ENCODE measurements at places on chromosomes 1 and 21. TPM values are rescaled to one million over a fixed set of nuclear protein-coding genes. Genes with fewer than 3 reads are reported as not detected.
A peak's percentile ranks its signal among the peaks of the same experiment; 100 is the strongest.

GRCh38 chr21:42460391-42461184 lies 35.4 kb downstream of the RSPH1 start:
- no peak overlapping the region for H3K4me3 ChIP-seq
- no peaks in the 10 kb centered on the region for H3K36me3 ChIP-seq
- DNase-seq: peak; percentile 88
- peaks cover 12% of the 10 kb centered on the region for H3K4me1 ChIP-seq
- H3K27ac ChIP-seq: no peak overlapping the region

MEX3A gene
- 22.3 TPM for total RNA-seq

DNA sequence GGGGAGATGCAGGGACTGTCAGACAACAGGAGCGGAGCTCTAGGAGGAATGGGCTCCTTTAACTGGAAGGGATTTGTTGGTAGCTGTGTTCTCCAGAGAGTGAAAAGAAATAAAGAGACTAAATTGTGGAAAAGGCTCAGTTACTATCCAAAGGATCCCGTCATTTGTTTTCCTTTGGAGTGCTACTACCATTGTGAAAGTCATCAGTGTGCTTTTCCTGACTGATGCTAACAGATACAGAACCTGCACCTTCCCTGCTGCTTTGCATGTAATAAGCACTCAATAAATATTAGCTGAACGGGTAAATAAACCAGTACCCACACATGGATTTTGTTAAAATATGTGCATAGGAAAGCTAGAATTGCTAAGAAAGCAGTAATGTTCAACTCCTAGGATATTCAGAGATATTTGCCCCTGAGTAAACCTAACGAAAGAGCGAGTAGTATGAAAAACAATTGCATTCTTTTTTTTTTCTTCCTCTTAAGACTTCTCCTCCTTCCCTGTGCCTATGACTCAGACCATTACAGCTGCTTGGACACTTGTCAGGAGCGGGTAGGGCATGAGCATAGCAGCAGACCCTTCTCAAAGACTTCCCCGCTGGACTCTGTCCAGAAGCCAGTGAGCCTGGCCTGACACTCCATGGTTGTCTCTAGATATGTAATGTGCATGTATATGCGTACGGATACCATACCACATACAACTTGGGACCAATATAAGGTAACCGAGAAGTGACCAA lies 41.7 kb downstream of the PTGFRN start:
- H3K36me3 ChIP-seq: peaks cover 26% of the 10 kb centered on the region
- no peaks in the 10 kb centered on the region for H3K27me3 ChIP-seq
- no peak overlapping the region for H3K4me3 ChIP-seq
- peaks cover 10% of the 10 kb centered on the region for H3K4me1 ChIP-seq
- no peak overlapping the region for H3K27ac ChIP-seq

DNA sequence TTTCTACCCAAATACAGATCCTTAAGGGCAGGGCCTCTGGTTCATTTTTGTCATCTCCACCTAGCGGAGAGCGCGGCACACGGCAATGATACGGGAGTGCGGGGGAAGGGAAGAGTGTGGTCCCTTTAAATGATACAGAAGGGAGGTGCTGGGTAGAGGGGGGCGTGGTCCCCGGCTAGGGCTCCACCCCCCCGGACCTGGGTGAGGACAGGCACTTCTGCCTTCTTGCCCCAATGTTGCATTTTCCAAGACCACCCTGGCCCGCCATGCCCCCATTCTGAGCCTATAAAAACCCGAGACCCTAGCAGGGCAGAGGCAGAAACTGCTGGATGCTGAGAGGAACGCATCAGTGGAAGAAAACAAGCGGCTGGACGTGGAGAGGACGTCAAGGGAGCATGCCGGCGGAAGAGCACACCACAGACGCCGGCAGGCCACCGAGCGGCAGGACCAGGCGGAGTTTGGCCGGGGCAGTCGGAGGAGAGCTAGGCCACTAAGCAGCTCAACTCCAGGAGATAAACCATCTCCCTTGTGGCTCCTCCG lies 30.0 kb downstream of the LRRC3 start:
- DNase-seq: no peak
- no peaks in the 10 kb centered on the region for H3K36me3 ChIP-seq

DNA sequence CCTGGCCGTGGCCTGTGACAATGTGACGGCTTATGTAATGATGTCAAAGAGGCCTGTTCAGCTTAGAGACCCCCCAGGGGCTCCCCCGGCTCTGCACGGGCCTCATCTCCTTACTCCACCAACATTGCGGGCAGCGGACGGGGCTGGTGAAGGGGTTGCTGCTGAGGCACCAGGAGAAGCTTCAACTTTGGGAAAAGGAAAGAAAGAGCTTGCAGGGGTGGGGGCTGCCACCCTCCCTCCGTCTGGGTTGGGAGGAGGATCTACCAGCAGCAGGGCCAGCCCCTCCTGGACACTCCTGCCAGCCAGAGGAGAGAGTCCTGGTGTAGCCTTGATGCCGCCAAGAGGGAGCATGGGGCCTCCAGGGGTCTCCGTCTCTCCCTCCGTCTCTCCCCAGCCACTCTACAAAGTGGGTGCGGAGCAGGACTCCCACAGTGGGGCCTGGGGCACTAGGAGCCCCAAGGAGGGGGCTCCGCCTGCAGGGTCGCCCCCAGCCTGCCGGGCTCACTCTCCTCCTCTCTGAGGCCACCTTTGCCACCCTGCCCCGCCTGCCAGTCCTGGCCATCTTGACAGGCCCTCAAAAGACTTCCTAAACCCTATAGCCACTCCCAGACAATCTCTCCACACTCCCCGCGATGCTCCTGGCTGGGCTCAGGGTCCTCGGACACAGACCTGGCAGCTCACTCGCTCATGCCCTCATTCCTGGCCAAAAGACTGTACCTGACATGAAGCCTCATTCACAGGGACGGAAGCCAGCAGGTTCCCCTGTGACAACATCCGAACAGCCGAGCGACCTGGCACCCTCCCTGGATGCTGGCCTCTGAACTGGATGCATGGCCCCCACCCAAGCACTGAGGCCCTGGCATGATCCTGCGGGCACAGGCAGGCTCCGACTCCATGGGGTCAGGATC lies 130.4 kb upstream of the ARHGEF16 start:
- H3K27me3 ChIP-seq: peaks cover 13% of the 10 kb centered on the region
- H3K36me3 ChIP-seq: no peaks in the 10 kb centered on the region
- H3K4me1 ChIP-seq: peaks cover 38% of the 10 kb centered on the region
- no peak overlapping the region for H3K27ac ChIP-seq

- no peak overlapping the region for H3K27ac ChIP-seq
- no peaks in the 10 kb centered on the region for H3K27me3 ChIP-seq
- no peak for DNase-seq
- H3K4me1 ChIP-seq: no peaks in the 10 kb centered on the region
- H3K4me3 ChIP-seq: no peak overlapping the region
Observed at GRCh38 chr1:239647045-239647444, 260.7 kb downstream of the CHRM3 start.

HAPLN2 gene
- total RNA-seq: 0.20 TPM

MACO1 gene
- total RNA-seq: 17.5 TPM

DMBX1 gene
- not detected for total RNA-seq

- H3K27me3 ChIP-seq: no peaks in the 10 kb centered on the region
- H3K4me3 ChIP-seq: no peak overlapping the region
- DNase-seq: no peak
- H3K27ac ChIP-seq: no peak overlapping the region
Observed at GRCh38 chr1:111630567-111630966, 11.0 kb downstream of the RAP1A start.

EXO1 gene
- 57.4 TPM for total RNA-seq

- H3K27ac ChIP-seq: no peak overlapping the region
- no peak for DNase-seq
- no peaks in the 10 kb centered on the region for H3K4me1 ChIP-seq
- H3K36me3 ChIP-seq: no peaks in the 10 kb centered on the region
Observed at GRCh38 chr21:35988416-35989137, 71.7 kb downstream of the SETD4 start.

DIPK1A gene
- total RNA-seq: 9.8 TPM

WNT4 gene
- 1.2 TPM for total RNA-seq

DNA sequence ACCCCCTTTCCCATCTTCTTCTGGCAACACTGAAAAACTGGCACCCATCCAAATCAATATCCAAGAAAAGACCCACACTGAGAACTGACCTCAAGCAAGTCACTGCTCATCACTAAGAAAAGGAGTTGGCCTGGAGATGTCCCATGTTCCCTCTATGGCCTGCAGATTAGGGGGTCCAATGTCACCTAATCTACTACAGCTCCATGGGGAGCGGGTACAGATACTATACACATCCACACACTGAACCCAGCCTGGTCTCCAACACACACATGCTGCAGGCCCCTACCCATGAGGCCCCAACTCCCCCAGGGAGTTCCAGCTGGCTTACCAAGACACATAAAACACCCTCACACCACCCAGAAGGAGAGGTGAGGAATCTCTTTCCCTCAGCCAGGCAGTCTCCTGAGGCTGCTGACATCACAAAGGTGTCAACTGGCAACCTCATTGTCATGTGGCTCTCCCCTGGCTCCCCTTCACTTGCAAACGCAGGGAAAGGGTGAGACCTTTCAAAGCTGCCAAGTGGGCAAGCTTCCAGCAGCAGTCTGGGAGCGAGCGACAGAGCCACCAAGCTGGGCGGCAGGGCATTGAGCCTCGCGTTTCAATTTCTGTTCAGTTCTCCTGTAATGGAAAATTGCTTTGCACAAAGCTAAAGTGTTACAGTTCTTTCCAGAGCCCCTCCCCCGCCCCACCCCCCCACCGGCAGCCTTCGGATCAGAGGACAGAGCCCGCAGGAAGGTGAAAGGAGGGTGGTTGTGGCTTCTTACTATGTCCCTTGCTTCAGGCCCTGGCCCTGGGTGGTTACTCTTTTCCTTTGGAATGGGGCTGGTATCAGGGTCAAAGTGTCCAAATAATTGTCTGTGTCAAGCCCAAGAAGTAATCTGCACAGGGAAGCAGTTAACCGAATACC lies at the start of gene LRRC52:
Gene LRRC52, plus strand, starts transcription at position 469 of the 907 bp plus-strand sequence. Its CDS starts 297 bp downstream, at position 766.
- H3K27ac ChIP-seq: no peak within 1 kb of the TSS
- H3K4me3 ChIP-seq: no peak within 1 kb of the TSS
- no peaks in the 10 kb centered on the region for H3K27me3 ChIP-seq
- DNase-seq: peak; percentile 42
- H3K4me1 ChIP-seq: peaks cover 15% of the 10 kb centered on the region

HSD3B2 gene
- not detected for total RNA-seq

DNA sequence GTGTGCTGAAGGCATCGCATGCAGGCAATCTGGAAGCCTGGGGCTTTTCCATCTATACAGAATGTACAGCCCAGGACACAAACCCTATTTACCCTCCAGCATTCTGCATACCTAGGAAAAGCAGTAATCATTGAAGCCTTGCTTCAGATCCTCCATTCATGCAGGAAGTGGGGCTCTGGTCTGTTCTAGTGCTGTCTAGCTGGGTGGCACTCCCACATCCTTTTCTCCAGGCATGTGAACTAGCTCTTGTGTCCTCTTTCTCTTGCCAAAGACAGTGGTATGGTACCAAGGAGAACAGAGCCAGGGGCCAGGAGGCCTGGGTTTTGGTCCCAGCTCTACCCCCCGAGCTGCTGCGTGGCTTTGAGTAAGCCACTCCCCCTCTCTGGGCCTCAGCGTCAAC lies 21.7 kb downstream of the LRP8 start:
- DNase-seq: no peak
- H3K27me3 ChIP-seq: no peaks in the 10 kb centered on the region
- no peak overlapping the region for H3K27ac ChIP-seq
- H3K36me3 ChIP-seq: no peaks in the 10 kb centered on the region
- H3K4me3 ChIP-seq: no peak overlapping the region

POU2F1 gene
- total RNA-seq: 16.8 TPM

DNA sequence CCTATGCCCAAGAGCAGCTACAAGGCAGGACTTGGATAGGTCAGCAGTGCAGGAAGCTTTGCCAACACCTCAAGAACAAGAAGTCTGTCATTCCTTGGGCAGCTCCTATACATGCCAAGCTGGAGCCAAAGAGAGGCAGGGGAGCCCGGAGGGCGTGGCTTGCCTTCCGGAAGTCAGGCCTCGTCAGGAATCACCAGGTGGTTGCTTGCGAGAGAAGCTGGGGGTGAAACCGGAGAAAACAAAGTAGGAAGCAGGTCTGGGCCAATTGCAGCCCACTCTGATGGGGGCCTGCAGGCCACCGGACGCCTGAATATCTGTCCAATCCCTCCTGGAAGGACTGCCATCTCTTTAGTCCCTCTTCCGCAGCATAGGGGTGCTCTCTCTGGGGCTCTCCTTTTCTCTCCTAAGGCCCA lies 794 bp upstream of the FAM76A start:
- H3K36me3 ChIP-seq: no peaks in the 10 kb centered on the region
- no peaks in the 10 kb centered on the region for H3K27me3 ChIP-seq
- DNase-seq: peak; percentile 88
- peak overlapping the region; percentile 54 for H3K4me3 ChIP-seq
- H3K27ac ChIP-seq: peak overlapping the region; percentile 70

DNA sequence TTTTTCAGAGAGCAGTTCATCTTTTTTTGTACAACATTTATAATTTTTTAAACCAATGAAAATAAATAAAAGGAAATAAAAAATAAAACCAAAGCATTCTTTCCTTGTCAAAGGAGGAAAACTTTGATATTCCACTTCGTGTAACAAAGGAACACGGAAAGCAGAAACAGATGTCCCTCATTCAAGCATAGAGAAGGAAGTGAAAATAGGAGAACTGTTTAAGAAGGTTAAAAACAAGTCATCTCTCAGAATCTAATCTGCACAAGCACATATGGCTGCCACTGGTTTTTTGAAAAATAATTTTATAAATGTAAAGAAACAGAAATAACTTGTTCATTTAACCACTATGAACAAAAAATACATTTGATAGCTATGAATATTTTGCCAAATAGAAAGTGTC lies 35.9 kb upstream of the ZNF644 start:
- H3K36me3 ChIP-seq: no peaks in the 10 kb centered on the region
- H3K27me3 ChIP-seq: no peaks in the 10 kb centered on the region
- H3K4me1 ChIP-seq: no peaks in the 10 kb centered on the region
- H3K27ac ChIP-seq: no peak overlapping the region
- no peak overlapping the region for H3K4me3 ChIP-seq
- DNase-seq: no peak

DNA sequence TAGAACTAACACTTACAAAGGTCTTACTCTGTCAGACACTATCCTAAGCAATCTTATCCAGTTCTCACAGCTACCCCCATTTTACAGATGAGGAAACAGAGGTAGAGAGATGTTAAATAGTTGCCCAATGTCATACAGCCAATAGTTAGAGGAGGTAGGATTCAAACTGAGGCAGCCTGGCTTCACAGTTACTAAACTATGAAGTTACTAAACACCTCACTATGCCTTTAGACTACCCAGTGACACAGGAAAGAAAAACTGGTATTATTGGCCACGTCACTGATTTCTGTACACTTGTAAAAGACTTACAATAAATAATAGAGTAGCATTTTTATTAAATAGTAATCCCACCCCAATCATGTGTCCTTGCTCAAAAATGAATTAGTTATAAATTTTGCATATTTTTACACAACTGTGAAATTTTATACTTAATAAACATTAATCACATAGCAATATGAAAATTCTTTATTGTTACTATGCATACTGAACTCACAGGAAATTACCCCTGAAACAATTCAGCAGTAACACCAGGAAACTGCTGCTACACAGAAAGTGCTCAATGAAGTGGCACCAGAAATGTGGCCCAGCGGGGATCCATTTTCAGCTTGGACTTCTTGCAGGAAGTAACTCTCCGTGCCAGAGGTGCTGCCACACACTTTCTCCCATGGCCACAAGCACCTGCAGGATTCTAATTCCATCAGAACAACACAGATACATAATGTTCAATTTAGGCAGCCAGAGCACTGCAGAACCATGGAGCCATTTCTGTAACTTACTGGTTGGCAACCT lies 69.4 kb downstream of the VAV3 start:
- no peak overlapping the region for H3K4me3 ChIP-seq
- no peaks in the 10 kb centered on the region for H3K36me3 ChIP-seq
- H3K4me1 ChIP-seq: peaks cover 3% of the 10 kb centered on the region
- H3K27ac ChIP-seq: no peak overlapping the region
- no peak for DNase-seq

ERICH3 gene
- total RNA-seq: not detected

- H3K27me3 ChIP-seq: no peaks in the 10 kb centered on the region
- no peak for DNase-seq
- no peaks in the 10 kb centered on the region for H3K36me3 ChIP-seq
- H3K27ac ChIP-seq: no peak overlapping the region
- no peaks in the 10 kb centered on the region for H3K4me1 ChIP-seq
- no peak overlapping the region for H3K4me3 ChIP-seq
Observed at GRCh38 chr1:24206083-24206464, 19.0 kb upstream of the IFNLR1 start.
